ENCODE measurements at places on chromosomes 4 and X. TPM values are rescaled to one million over a fixed set of nuclear protein-coding genes. Genes with fewer than 3 reads are reported as not detected.

The RNF212 gene
- 3.3 TPM for total RNA-seq

The F8 gene
- total RNA-seq: 4.5 TPM

The HSFX4 gene
- not detected for total RNA-seq

The HTR2C gene
- 0.10 TPM for total RNA-seq

The ATP6AP2 gene
- 85.6 TPM for total RNA-seq

The IDUA gene
- total RNA-seq: 14.9 TPM

The CD40LG gene
- not detected for total RNA-seq

The ARR3 gene
- total RNA-seq: not detected

The GUCY1B1 gene
- total RNA-seq: 1.1 TPM

The WNK3 gene
- total RNA-seq: 12.5 TPM

The NAP1L2 gene
- total RNA-seq: 11.5 TPM

The HSFX1 gene
- 5.5 TPM for total RNA-seq

The GYG2 gene
- 4.5 TPM for total RNA-seq

The DKK2 gene
- 8.0 TPM for total RNA-seq

The GPR82 gene
- not detected for total RNA-seq

The ADH6 gene
- not detected for total RNA-seq

The ERVMER34-1 gene
- 0.44 TPM for total RNA-seq

The DCAF12L2 gene
- 1.0 TPM for total RNA-seq

The SPANXB1 gene
- not detected for total RNA-seq

The CC2D2A gene
- total RNA-seq: 43.0 TPM

The SLC7A11 gene
- 5.1 TPM for total RNA-seq

The FRG2 gene
- not detected for total RNA-seq

The FAM241A gene
- 15.6 TPM for total RNA-seq

The TRPC3 gene
- total RNA-seq: 3.0 TPM

The C1QTNF7 gene
- not detected for total RNA-seq

The TRMT10A gene
- total RNA-seq: 5.6 TPM

The CT45A9 gene
- total RNA-seq: not detected

The MAB21L2 gene
- total RNA-seq: not detected

The CPE gene
- 2.3 TPM for total RNA-seq

The IL1RAPL2 gene
- 0.51 TPM for total RNA-seq

The PPARGC1A gene
- 11.4 TPM for total RNA-seq

The SYAP1 gene
- 18.8 TPM for total RNA-seq

The HAND2 gene
- total RNA-seq: 1.5 TPM

The HMGN5 gene
- total RNA-seq: 5.1 TPM

The SHROOM3 gene
- 7.9 TPM for total RNA-seq

The NSDHL gene
- total RNA-seq: 26.5 TPM

The FHIP1A gene
- 2.4 TPM for total RNA-seq

The TMEM154 gene
- total RNA-seq: 6.7 TPM

The TMPRSS11F gene
- not detected for total RNA-seq

The HMX1 gene
- total RNA-seq: not detected

The DRP2 gene
- 1.6 TPM for total RNA-seq

The NRK gene
- 1.8 TPM for total RNA-seq

The NOX1 gene
- not detected for total RNA-seq

The GPRASP2 gene
- total RNA-seq: 17.3 TPM

The NXF2 gene
- total RNA-seq: 0.67 TPM

The UNC5C gene
- 0.97 TPM for total RNA-seq
